ENCODE measurements at places on chromosomes 12 and 14. TPM values are rescaled to one million over a fixed set of nuclear protein-coding genes. Genes with fewer than 3 reads are reported as not detected.

DNA sequence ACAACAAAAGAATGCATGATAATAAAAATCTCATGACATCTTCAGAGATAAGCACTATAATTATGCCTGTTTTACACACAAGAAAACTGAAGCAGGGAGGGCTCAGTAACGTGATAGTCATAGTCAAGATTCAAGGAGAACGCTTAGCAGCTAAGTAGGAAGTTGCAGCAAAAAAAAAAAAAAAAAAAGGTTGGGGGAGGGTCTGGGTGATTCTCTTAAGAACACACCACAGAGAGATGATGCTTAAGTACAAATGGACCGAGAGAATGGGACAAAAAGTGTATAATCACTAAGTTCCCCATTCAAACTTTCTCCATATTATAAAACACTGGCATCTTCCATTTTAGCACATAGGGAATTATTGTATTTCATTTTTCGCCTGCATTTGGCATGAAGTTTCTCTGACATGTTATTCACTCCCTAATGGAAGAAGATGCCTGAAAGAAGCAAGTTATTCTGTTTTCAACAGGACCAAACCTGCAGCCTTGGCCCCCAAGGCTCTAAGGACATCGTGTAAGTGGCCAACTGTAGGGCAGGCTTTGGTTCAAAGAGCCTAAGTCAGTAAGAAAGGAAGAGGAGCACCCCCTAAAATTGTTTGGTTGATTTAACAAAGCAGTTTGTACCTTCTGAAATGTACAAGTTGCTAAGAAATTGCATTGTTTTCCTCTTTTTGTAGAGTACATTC lies 142.9 kb upstream of the TMPO start:
- DNase-seq = no peak

GRCh38 chr14:99317231-99318090 lies 45.5 kb upstream of the BCL11B start:
- DNase-seq = no peak

The DEGS2 gene
- not detected for total RNA-seq

GRCh38 chr12:96401076-96401871 lies 1.0 kb upstream of the CDK17 start:
- DNase-seq = peak; percentile 88

- DNase-seq = no peak
Measured at GRCh38 chr12:27151479-27151878, 69.1 kb upstream of the C12orf71 start.

The CLEC9A gene
- total RNA-seq = not detected

The ANKS1B gene
- total RNA-seq = not detected

- peak; percentile 66 for DNase-seq
Measured at GRCh38 chr12:101759396-101760047, 20.3 kb upstream of the SYCP3 start.

The DHH gene
- total RNA-seq = not detected

GRCh38 chr14:32434180-32434579 lies 105.1 kb downstream of the AKAP6 start:
- no peak for DNase-seq

The MYL6 gene
- total RNA-seq = 2,633 TPM

DNA sequence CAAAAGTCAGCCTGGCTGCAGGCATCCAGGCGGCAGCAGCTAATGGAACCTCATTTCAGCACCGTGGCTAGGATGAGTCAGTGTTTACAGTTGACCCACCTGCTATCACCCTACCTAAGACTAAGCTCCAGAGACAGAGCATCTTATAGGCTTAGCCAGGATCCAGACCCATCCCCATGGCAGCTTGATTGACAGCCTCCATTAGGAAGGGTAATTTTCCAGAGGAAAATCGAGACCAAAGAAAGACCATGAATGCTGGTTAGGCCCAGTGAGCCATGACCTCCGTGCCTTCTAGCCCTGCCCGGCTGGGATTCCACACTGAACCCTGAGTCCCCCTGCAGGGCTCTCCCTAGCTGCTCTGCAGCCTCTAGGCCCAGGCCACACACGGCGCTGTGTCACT lies 38.7 kb downstream of the TUNAR start:
- no peak for DNase-seq

GRCh38 chr12:55694651-55695050 lies 13.1 kb downstream of the ITGA7 start:
- no peak for DNase-seq

The CLEC2A gene
- total RNA-seq = not detected

The POLE2 gene
- total RNA-seq = 5.5 TPM

- DNase-seq = no peak
Measured at GRCh38 chr12:53197011-53197640, 9.9 kb downstream of the ITGB7 start.

GRCh38 chr12:81835783-81836182 lies 76.6 kb upstream of the PPFIA2 start:
- DNase-seq = no peak

GRCh38 chr12:75161488-75161887 lies 48.2 kb downstream of the KCNC2 start:
- no peak for DNase-seq

DNA sequence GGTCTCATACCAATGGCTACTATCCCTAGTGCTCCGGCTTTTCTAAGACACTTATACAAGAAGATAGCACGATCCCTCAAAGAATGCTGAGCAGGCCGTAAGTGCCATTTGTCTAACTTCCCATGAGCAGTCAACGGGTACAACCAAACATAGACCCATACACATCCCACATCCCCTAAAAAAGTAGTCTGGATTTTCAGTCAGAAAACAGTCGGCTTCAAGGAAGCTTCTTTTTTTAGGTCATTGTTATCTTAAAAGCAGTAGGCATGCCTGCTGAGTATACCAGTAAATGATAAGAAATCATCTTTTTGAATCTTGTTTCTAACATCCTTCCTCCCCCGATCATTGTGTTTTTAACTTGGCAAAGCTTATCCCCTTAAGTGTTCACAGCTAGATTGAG lies 19.8 kb downstream of the OSBPL8 start:
- DNase-seq = no peak

DNA sequence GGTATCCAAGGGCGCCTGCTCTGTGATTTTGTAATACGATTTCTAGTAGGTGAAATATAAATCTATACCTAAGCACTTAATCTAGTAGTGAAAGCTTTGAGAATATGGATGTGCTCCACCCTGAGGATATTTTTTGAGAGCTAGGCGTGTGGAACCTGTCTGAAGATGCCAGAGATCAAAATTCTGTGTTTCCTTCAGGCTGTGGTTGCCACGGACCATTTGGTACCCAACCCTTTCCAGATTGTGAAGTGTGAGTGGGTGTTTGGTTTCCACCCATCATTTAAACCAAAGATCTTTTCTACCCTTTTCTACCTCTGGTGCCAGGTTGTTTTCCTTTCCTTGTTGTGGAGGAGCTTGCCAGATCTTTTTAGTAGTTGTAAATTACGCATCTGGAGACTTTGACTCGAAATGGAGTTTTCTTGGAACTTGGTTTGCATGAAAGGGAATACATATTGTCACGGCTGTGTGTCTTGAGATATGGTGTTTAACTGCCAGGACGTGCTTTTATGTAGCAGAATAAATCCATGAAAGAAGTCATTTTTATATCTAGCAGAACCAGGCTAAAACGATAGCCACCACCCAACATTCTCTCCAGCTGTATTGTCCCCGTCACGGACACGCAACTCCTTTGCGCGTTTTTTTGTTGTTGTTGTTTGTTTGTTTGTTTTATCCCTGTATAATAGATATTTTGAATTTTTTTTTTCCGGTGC lies 2.2 kb downstream of the LRFN5 start:
- peak; percentile 14 for DNase-seq

The DLGAP5 gene
- 11.0 TPM for total RNA-seq

DNA sequence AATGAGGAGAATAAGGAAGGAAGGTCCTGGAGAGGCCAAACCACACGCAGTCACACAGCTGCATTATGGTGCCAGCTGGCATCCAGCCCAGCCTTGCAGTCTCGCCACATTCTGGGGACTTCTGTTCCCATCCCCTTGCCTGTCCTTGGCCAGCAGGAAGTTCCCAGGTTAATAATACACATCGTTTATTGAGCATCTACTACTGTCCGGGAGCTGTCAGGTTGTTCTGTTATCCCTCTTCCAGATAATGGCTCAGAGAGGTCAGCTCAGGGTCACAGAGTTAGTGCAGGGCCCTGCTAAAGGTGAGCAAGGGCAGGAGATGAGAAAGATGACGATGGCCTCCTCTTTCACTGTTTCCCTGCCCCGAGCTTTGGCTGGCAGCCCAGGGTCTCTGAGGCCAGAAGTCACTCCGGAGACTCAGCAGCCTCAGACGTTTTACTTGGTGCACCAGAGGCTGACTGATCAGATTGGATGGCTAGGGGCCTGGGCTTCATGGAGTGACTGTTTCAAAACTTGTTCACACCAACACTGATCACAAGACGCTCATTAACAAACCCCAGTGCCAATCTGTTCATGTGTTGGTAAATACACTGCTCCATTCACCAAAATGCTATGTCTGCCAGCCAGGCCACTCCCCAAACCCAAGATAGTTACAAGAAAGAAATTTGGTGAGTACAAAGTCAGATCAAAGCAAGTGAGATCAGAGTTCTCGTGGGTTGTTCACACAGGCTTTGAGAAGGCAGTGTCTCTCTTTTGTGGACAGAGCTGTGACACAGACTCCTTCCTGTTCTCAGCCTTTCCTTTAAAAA lies 79.2 kb downstream of the B4GALNT3 start:
- DNase-seq = peak; percentile 73

GRCh38 chr12:95066091-95066855 lies 7.1 kb downstream of the NR2C1 start:
- no peak for DNase-seq

DNA sequence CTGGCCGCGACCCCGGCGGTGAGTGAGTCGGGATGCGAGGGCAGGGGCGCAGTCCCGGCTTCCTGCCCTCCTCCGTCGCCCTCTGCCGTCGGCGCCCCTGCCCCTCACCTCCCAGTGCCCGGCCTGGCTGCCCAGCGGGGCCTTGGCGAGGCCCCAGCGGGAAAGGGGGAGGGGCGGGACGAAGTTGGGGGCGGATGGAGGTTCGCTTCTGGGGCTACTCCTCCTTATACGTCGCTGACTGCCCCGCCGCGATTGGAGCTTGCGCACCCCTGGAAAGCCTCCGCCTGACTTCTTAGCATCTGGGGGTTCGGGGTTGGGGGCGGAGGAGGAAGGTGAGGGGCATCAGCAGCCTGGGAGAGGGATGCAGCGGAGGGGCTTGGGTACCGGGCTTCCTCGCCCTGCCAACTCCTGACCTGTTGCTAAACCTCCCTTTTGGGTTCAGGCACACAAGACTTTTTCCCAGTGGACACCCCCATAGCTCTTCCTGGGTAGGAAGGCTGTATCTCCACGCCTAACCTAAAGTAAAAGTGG lies 406 bp downstream of the TMEM263 start:
- peak; percentile 87 for DNase-seq

DNA sequence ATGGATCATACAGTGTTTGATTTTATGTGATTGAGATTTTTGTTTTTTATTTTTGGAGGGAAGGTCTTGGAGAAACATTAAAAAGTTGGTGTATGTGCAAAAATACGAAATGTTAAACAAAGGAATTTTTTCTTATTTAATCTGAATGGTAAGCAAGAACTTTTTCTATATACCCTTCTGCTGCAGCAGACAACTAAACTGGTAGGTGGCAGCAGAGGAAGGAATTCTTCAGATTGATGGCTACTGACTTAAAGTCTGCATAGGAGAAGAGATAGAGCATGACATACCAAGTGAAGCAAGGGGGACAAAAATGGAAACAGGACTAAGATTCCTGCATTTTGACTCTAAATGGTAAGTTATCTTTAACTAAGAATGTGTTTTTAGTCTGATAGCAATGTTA lies 42.0 kb upstream of the A2ML1 start:
- DNase-seq = peak; percentile 49

DNA sequence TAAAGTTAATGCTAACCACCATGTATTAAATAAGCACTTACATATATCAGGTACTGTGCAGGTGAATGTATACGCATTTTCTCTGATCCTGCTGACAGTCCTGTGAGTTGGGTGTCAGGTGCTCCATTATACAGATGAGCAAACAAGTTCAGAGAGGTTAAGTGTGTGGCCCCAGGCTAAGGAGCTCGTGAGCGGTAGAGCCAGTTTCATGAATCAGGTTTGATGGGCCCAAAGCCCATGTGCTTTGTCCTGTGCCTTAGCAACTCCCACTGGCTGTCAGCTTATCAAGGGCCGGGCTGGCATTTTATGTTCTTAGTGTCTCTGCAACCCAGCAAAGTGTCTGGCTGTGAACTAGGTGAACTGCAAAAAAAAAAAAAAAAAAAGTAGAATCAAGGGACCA lies 701.2 kb upstream of the TBX3 start:
- DNase-seq = no peak

GRCh38 chr12:19614601-19615383 lies 175.5 kb downstream of the AEBP2 start:
- DNase-seq = no peak

DNA sequence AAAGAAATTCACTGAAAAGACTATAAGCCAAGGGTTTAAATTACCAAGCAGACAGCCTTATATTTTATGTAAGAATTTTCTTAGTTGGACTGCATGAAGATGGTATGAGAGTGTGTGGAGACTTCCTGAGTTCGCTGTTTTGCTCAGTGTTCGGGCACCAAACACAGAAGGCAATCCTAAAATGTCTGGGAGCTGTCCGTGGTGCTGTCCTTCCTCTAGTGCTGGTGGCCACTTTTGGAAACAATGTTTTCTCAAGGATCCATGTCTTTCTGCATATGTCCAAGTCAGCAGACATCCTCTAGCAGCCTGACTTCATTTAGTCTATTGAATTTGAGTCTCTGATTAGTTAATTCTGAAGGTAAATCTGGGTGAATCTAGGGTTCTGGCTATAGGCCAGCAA lies 135.8 kb downstream of the SLC8A3 start:
- peak; percentile 56 for DNase-seq

GRCh38 chr14:81006266-81006665 lies 50.8 kb downstream of the TSHR start:
- no peak for DNase-seq

The RNASE8 gene
- not detected for total RNA-seq

The GPRC5D gene
- not detected for total RNA-seq

- no peak for DNase-seq
Measured at GRCh38 chr14:67765192-67765834, 51.1 kb downstream of the ZFYVE26 start.

The TAS2R50 gene
- total RNA-seq = not detected

GRCh38 chr12:58882826-58883225 lies 37.5 kb downstream of the LRIG3 start:
- DNase-seq = no peak

DNA sequence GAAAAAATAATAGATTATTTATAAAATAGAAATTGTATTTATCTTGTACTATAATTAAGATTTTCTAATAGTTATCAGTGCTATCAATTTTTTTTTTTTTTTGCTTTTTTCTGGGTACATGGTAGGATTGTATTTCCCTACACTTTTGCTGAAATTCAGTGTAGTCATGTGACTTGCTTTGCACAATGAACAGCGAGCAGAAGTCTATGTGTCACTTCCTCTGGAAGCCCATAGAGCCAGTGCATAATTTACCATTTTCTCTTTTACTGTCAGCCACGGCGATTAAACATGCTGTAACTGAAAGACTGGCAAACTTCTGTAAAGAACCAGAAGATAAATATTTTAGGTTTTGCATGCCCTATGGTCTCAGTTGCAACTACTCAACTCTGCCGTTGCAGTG lies 80.8 kb upstream of the PPP1R12A start:
- no peak for DNase-seq

GRCh38 chr14:89401241-89401640 lies 15.8 kb downstream of the FOXN3 start:
- no peak for DNase-seq
